ENCODE measurements at places on chromosomes 2 and 18. TPM values are rescaled to one million over a fixed set of nuclear protein-coding genes. Genes with fewer than 3 reads are reported as not detected.

DNA sequence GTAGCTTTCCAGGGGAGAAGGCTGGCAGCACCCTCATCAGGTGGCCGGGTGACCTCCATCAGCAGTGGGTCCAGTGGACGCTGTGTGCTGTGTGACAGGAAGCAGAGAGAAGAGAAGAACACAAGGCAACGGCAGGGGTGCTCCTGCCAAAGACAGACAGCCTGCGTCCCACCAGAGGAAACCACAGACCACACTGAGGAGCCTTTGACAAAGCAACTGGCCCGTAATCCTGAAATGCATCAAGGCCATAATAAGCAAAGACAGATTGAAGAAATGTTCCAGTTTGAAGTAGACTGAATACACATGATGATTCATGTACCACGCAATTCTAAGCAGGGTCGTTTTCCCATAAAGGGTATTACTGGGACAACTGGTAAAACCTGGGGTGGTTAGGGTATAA, 172.4 kb downstream of the FBXO15 start:
- DNase-seq: no peak
- H3K4me1 ChIP-seq: no peaks in the 10 kb centered on the region
- no peaks in the 10 kb centered on the region for H3K36me3 ChIP-seq
- no peak overlapping the region for H3K4me3 ChIP-seq
- no peaks in the 10 kb centered on the region for H3K27me3 ChIP-seq

- no peaks in the 10 kb centered on the region for H3K36me3 ChIP-seq
- H3K27ac ChIP-seq: no peak overlapping the region
- DNase-seq: no peak
- H3K27me3 ChIP-seq: no peaks in the 10 kb centered on the region
These were observed 128.6 kb downstream of the SPOPL start for GRCh38 chr2:138630164-138630563.

DNA sequence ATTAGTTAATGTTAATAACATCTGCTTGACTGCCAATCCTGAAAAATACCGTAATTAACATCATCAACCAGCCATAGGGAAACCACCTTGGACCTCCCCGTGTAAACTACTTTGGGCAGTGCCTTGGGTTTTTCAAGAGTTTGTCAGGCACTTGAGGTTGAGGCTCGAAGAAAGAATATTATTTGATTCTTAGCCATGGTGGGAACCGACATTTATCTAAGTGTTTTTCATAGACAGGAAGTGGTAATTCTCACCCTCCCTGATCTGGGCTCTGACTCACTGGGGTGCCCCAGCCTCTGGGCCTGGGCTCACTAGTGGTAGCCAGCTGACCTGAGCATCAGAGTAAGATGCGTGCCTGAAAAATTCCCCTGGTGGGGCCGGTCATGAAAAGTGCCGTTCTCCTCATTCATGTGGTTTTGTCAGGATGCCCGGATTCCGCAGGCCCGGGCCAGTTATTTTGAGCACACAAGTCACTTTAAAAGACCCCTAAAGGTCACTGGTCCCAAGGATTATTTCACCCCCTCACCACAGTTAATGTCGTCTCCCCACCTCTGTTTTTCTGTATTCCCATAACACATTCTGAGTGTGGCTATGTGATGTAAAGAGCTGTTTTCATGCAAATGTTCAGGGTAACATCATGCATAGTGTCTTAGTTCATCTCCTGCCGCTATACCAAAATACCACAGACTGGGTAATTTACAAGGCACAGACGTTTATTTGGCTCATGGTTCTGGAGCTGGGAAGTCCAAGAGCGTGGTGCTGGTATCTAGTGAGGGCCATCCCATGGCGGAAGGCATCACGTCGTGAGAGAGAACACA, 21.6 kb upstream of the SPATA3 start:
- no peak overlapping the region for H3K27ac ChIP-seq
- no peak for DNase-seq
- H3K4me3 ChIP-seq: no peak overlapping the region
- H3K4me1 ChIP-seq: no peaks in the 10 kb centered on the region
- H3K27me3 ChIP-seq: no peaks in the 10 kb centered on the region
- no peaks in the 10 kb centered on the region for H3K36me3 ChIP-seq

The CCDC195 gene
- not detected for total RNA-seq

The KCNE4 gene
- total RNA-seq: 18.3 TPM

The FTCDNL1 gene
- 3.4 TPM for total RNA-seq

The CFC1 gene
- not detected for total RNA-seq

The AKAIN1 gene
- total RNA-seq: not detected

The SIX3 gene
- not detected for total RNA-seq

Measured in ascending aorta (tissue), 2 donors.